ENCODE measurements at places on chromosomes 4 and X. TPM values are rescaled to one million over a fixed set of nuclear protein-coding genes. Genes with fewer than 3 reads are reported as not detected.

Gene EXOC1
- 28.9 TPM for polyA plus RNA-seq

Gene CITED1
- 0.12 TPM for polyA plus RNA-seq

Gene NXF2
- polyA plus RNA-seq, result not detected

Gene SLC6A14
- polyA plus RNA-seq, result 0.92 TPM

Gene AFM
- polyA plus RNA-seq, result not detected

Gene SPANXC
- not detected for polyA plus RNA-seq

Gene RLIM
- 4.3 TPM for polyA plus RNA-seq

Gene UGT2A1
- 0.01 TPM for polyA plus RNA-seq

Gene PIR
- 38.1 TPM for polyA plus RNA-seq

Gene HPGDS
- polyA plus RNA-seq, result 0.33 TPM

Gene C4orf17
- not detected for polyA plus RNA-seq

Gene OTC
- 0.12 TPM for polyA plus RNA-seq

Gene TEC
- polyA plus RNA-seq, result 5.3 TPM

Gene SPANXD
- polyA plus RNA-seq, result not detected

Gene ING2
- 9.0 TPM for polyA plus RNA-seq

Gene ARHGEF38
- 0.06 TPM for polyA plus RNA-seq

Gene SYTL4
- polyA plus RNA-seq, result 6.2 TPM

Gene CYLC1
- not detected for polyA plus RNA-seq

Gene SMR3B
- not detected for polyA plus RNA-seq

Gene IRS4
- 0.01 TPM for polyA plus RNA-seq

Gene FGA
- not detected for polyA plus RNA-seq
